Activated naive CD4-positive, alpha-beta T cell treated with anti-CD3 and anti-CD28 coated beads for 36 hours (primary cell): ENCODE measurements at places on chromosomes 5 and 9. TPM values are rescaled to one million over a fixed set of nuclear protein-coding genes. Genes with fewer than 3 reads are reported as not detected.

Gene TICAM2
- 0.91 TPM for total RNA-seq

DNA sequence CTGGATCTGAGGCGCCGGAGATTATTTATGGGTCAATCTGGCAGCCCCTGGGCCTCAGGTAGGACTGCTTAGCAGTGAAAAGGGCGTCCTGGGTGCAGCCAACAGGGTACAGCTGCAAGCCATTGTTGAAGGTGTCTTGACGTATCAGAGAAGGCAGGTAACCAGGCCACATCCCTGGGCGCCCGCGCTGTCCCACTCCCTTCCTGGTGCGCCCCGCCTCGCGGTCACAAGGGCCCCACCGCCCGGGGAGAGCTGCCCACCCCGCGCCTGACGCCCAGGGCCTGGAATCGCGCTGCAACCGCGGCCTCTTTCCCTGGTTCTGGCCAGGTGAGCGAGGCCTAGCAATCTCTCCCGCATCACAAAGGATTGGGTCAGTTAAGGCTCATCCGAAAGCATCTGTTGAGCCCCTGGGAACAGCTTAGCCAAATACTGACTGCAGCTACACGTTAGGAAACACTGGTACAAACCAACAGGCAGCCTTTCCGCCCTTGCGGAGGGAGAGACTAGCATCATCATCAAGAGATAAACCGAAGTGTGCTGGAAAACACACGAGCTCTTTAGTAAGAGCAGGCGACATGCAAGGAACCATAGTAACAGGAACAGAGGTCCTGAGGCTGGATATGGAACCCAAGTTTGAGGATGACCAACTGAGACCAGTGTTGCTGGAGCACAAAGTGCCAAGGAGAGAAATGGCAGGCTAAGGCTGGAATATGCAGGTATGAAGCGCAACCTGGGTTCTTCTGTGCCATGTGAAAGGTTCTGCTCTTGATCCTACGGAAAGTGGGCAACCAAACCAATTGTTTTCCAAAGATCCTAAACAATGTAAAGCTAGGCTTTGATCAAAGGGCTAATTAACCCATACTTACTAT is 3.6 kb downstream of the RPS23 start:
- no peak for DNase-seq
- peaks cover 27% of the 10 kb centered on the region for H3K4me1 ChIP-seq
- no peak overlapping the region for H3K27ac ChIP-seq
- peaks cover 71% of the 10 kb centered on the region for H3K36me3 ChIP-seq
- H3K4me3 ChIP-seq: peak overlapping the region; percentile 6
- no peaks in the 10 kb centered on the region for H3K27me3 ChIP-seq

GRCh38 chr5:30874241-30875034 is 319.0 kb upstream of the CDH6 start:
- no peak overlapping the region for H3K4me3 ChIP-seq
- H3K27ac ChIP-seq: no peak overlapping the region
- H3K36me3 ChIP-seq: no peaks in the 10 kb centered on the region
- DNase-seq: no peak

Gene NOXA1
- total RNA-seq: 1.0 TPM

GRCh38 chr9:110626101-110626829 is 42.3 kb upstream of the MUSK start:
- no peaks in the 10 kb centered on the region for H3K27me3 ChIP-seq
- peak; percentile 16 for DNase-seq
- H3K4me3 ChIP-seq: no peak overlapping the region
- H3K4me1 ChIP-seq: peaks cover 7% of the 10 kb centered on the region
- H3K36me3 ChIP-seq: no peaks in the 10 kb centered on the region

Gene TLN1
- total RNA-seq: 190 TPM

Gene ORM2
- not detected for total RNA-seq

- H3K27me3 ChIP-seq: no peaks in the 10 kb centered on the region
- H3K27ac ChIP-seq: no peak overlapping the region
- peaks cover 69% of the 10 kb centered on the region for H3K4me1 ChIP-seq
- H3K4me3 ChIP-seq: no peak overlapping the region
- DNase-seq: no peak
These were observed 96.1 kb downstream of the F2RL2 start for GRCh38 chr5:76526950-76527583.

Gene BAAT
- not detected for total RNA-seq

Gene SARDH
- total RNA-seq: 7.7 TPM

Gene FOXI1
- total RNA-seq: not detected

Gene BNC2
- total RNA-seq: not detected

DNA sequence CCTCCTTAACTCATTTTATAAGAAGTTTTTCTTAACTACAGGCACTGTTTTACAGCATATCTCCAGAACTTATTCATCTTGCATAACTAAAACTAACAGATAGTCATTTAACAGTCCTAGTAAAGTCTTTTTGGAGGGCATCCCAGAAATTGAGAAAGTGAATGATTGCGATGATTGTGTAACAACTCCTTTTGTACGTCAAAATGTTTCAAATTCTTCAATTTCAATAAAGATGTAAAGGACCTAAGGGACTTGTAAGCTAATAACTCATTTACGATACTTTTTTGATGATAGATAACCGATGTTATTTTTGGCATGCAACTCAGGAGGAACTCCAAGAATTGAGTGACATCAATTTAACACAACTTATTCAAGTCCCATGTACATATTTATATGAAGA is 42.7 kb downstream of the SVEP1 start:
- H3K27ac ChIP-seq: no peak overlapping the region
- H3K36me3 ChIP-seq: no peaks in the 10 kb centered on the region
- no peak overlapping the region for H3K4me3 ChIP-seq
- H3K4me1 ChIP-seq: no peaks in the 10 kb centered on the region
- DNase-seq: no peak
- peaks cover 4% of the 10 kb centered on the region for H3K27me3 ChIP-seq

GRCh38 chr5:71883742-71884103 is 164.6 kb downstream of the CARTPT start:
- no peak overlapping the region for H3K4me3 ChIP-seq
- no peak overlapping the region for H3K27ac ChIP-seq
- DNase-seq: no peak
- no peaks in the 10 kb centered on the region for H3K36me3 ChIP-seq

DNA sequence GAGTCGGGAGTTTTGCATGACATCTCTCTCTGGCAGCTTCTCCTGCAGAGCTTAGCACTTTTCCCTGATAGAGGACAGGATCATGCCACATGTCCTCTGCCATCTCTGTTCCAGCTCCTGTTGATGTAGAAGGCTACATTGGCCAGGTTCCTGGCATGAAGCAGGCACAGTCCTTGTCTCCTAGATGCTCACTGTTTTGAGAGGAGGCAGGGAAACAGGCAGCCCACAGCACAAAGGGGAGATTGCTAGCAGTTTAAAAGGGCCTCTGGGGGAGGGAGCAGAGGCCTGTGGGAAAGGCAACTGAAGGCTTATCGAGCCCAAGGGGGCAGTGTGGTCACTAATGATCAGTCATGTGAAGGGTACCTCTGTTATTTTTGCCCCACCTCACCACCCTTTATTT is 10.7 kb downstream of the ARHGAP26 start:
- no peak overlapping the region for H3K27ac ChIP-seq
- peaks cover 57% of the 10 kb centered on the region for H3K4me1 ChIP-seq
- no peaks in the 10 kb centered on the region for H3K36me3 ChIP-seq
- H3K4me3 ChIP-seq: no peak overlapping the region
- no peaks in the 10 kb centered on the region for H3K27me3 ChIP-seq

Gene IFNA13
- not detected for total RNA-seq
